ENCODE measurements at places on chromosomes 7 and 10. TPM values are rescaled to one million over a fixed set of nuclear protein-coding genes. Genes with fewer than 3 reads are reported as not detected.

PRKCQ gene
- total RNA-seq = 1.9 TPM

CDNF gene
- 2.0 TPM for total RNA-seq

TRIM73 gene
- 6.1 TPM for total RNA-seq

NME8 gene
- not detected for total RNA-seq

SLC39A12 gene
- total RNA-seq = not detected

- DNase-seq = no peak
Measured at GRCh38 chr7:262251-262572, 27.8 kb upstream of the FOXL3 start.

GRCh38 chr10:87038786-87039185 is 18.7 kb downstream of the FAM25A start:
- DNase-seq = no peak

- DNase-seq = no peak
Measured at GRCh38 chr7:26187380-26188205, 13.0 kb downstream of the HNRNPA2B1 start.

DNA sequence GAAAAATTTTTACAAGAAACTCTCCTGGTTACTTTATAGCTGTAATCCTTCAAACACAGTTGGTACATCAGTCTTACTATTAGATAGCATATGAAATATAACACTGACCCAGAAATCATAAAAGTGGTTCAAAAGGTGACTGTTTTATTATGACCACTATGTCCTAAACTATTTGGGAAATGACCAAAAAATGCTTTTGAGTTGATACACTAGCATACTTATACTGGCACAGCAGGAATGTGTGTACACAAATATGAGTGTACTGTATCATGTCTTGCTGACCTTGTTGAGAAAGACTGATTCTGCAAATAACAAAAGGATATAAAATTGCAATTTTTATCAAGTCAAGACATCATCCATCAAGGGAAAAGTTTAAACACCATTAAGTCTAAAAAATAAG is 24.3 kb downstream of the CSTF2T start:
- no peak for DNase-seq

DNA sequence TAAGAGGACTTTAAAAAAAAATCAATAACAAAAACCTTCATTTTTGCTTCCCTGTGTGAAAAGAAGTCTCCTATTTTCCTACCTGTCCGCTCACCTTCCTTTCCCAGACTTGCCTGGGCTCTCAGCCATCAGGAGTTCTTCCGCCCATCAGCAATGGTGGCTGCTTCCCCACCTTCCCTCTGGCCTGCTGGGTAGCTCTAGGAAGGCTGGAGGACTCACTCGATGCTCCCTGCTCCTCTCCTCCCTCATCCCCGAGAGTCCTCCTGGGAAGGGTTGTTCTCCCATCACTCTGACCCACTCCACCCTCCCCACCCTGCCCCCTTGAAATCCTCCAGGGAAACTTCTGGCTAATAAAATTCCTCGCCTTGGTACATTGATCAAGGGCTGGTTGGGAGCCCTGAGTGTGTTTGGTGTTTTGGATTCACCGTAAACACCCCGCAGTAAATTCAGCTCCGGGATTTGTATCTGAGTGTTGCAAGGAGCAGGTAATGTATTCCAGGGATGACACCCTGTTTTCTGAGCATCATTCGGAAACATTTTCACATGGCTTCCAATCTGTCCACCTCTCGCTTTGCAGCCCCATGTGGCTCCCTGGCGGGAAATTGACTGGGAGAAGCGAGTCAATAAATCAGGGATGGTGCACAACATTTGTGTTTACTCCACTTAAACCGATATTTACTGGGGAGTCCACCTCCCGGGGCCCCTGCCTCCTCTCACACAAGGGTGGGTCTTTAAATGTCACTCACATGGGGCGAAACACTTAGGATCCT is 126.4 kb upstream of the SDK1 start:
- DNase-seq = no peak

DNA sequence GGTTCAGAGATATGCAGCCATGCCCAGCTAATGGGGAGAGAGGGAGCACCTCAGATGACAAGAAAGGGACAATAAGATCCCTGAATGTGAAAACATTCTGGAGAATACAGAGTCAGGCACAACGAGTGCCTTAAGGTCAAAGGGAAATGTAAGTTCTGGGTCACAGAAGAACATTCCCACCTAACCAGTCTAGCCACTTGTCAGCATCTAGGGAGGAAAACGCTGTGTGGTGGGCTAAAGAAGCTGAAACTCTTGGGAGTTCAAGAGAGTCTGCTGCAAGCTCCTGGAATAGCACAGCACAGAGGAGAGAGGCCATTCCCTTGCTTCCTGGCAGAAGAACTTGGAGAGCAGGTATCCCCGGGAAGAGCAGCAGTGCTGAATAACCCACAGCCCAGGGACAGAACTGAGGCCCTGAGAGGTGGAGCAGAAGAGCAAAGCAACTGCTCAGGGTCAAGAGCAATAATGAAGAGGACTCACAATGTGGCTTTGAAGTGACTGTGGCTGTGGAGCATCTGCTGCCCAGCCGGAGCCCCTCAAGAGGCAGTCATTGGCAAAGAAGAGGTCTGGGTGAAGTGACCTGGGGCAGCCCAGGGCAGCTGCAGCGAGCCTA is 182.3 kb downstream of the NPSR1 start:
- no peak for DNase-seq

- DNase-seq = no peak
Measured at GRCh38 chr10:132407243-132407746, 10.3 kb downstream of the PWWP2B start.

DNA sequence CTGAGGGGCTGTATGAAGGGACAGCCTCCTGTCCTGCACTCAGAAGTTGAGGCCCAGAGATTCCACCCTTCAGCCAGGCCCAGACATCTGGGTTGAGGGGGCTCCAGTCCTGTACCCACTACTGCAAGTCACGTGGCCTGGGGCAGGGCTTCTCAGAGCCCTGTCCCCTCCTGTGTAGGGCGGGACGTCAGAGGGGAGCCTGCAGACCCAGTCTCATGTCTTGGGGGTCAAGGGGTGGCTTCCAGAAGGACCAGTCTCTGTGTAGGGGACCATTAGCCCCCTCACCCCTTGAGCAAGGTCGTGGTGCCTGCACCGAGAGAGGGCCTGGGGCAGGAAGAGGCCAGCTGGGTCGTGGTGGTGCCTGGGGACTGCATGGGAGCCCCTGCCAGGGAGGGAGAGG is 593 bp upstream of the PILRA start:
- DNase-seq = no peak

- DNase-seq = no peak
Measured at GRCh38 chr7:78296644-78297371, 498.2 kb downstream of the PHTF2 start.

DNA sequence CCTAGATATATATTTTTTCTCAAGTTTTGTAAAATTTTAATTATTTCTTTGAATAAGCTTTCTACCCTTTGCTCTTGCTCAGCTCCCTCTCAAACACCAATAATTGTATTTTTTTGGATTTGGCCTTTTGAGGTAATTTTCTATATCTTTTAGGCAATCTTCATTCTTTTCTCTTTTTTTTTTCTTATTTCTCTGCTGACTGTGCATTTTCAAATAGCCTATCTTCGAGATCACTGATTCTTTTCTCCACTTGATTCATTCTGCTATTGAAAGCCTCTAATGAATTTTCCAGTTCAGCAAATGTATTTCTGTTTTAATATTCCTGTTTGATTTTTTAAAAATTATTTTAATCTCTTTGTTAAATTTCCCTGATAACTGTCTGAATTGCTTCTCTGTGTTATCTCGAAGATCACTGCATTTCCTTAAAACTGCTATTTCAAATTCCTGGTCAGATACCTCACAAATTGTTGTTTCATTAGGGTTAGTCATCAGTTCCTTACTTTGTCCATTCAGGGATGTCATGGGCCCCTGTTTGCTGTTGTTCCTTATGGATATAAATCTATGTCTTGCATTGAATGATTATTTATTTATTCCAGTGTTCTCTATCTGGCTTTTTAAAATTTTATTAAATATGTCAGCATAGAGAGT is 100.1 kb upstream of the UNC5B start:
- no peak for DNase-seq

- DNase-seq = no peak
Measured at GRCh38 chr7:29449569-29450260, 113.9 kb upstream of the PRR15 start.

- DNase-seq = no peak
Measured at GRCh38 chr10:11395581-11396310, 215.7 kb downstream of the USP6NL start.

GRCh38 chr10:102643336-102644065 is 778 bp upstream of the TRIM8 start:
- peak; percentile 59 for DNase-seq

DNA sequence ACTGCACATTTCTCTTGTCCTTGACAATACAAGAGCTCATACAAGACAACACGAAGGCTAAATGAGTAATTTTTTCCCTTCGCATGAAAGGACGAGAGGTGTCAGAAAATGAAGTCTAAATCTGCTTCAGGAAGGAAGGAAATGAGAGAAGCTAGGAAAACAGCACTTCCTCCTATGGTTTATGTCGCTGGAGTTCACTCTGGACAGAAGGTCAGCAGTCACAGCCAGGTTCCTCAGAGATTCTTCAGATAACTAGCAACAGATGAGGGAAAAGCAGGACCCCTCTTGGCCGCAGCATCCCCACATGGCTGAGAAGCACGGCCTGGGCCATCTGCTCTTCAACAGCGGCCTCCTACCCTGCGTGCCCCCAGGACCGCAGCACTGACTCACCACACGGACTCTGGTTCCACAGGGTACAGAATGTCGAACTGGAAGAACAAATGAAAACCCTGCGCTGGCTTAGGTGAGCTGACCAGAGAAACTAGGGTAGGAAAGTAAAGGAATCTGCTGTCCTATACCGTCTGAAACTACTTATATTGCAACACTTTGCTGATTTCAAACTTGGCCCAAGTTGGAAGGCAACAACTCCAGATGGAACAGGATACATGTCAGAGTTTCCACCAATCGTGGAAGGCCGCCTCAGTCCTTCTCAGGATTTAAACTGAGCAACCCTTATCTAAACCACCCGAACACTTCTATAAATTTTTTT is 26.3 kb downstream of the DNMBP start:
- DNase-seq = peak; percentile 44

DNA sequence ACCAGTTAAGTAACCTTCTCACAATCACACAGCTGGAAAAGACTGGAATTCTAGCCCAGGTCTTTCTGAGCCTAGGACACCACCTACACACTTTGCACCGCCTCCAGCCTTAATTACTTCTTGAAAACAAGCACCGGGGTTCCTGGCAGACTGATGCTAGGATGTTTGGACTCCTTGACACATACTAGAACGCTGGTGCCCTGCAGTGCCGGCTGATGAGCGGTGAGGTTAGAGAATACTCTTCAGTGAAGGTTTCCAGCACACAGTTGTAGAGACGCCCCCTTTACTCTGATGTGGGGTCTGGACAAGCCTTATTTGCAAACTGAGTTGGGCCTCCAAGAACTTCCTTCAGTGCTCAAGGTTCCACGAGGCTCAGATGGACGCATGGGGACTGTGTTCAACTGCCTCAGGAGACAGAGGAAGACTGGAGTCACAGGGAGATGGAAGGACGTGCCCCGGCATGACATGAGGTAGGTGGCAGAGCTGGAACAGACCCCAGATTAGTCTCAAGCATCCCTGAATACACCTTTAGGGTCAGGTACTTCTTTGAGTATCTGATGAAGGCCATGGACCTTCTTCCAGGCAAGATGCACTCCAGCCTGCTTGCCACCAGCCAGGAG is 89.6 kb downstream of the COBL start:
- no peak for DNase-seq

GRCh38 chr7:42385912-42386311 is 148.9 kb upstream of the GLI3 start:
- no peak for DNase-seq
